ENCODE measurements at places on chromosomes 1 and 21. TPM values are rescaled to one million over a fixed set of nuclear protein-coding genes. Genes with fewer than 3 reads are reported as not detected.

The ADORA1 gene
- polyA plus RNA-seq: 6.8 TPM

The PTBP2 gene
- 66.1 TPM for polyA plus RNA-seq

The C1orf87 gene
- not detected for polyA plus RNA-seq

The RNU1-2 gene
- not detected for polyA plus RNA-seq

The ZNF593OS gene
- 1.3 TPM for polyA plus RNA-seq

The SPRR1A gene
- not detected for polyA plus RNA-seq

The FMN2 gene
- polyA plus RNA-seq: 8.7 TPM

The CEP350 gene
- 20.7 TPM for polyA plus RNA-seq

The RAB13 gene
- polyA plus RNA-seq: 161 TPM

The SLC26A9 gene
- polyA plus RNA-seq: 0.26 TPM

The CLCA2 gene
- not detected for polyA plus RNA-seq

The FAM43B gene
- polyA plus RNA-seq: 1.3 TPM
